ENCODE measurements at places on chromosomes 3 and 15.

GRCh38 chr3:112670824-112671223 lies 29.9 kb upstream of the CCDC80 start:
- DNase-seq: no peak

- no peak for DNase-seq
Measured at GRCh38 chr3:81326245-81326644, 435.2 kb downstream of the GBE1 start.

DNA sequence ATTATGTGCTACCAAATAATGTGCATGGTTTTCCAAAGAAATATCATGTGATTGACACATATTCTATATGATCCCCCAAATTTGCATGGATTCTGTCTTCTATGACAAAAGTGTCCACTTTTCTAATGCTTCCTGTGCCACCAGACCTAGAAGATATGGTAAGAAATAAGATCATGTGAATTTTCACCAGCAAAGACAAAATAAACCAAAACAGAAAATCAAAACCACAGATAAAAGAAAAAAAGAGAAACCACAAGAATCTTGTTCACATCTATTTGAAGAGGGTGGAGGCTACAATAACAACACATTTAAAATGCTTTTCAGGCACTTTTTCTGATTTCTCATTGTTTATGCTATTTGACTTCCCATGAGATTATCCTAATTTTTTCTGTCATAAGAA lies 303.4 kb downstream of the DIPK2A start:
- no peak for DNase-seq

GRCh38 chr15:80476036-80476435 lies 71.9 kb downstream of the ARNT2 start:
- DNase-seq: no peak

DNA sequence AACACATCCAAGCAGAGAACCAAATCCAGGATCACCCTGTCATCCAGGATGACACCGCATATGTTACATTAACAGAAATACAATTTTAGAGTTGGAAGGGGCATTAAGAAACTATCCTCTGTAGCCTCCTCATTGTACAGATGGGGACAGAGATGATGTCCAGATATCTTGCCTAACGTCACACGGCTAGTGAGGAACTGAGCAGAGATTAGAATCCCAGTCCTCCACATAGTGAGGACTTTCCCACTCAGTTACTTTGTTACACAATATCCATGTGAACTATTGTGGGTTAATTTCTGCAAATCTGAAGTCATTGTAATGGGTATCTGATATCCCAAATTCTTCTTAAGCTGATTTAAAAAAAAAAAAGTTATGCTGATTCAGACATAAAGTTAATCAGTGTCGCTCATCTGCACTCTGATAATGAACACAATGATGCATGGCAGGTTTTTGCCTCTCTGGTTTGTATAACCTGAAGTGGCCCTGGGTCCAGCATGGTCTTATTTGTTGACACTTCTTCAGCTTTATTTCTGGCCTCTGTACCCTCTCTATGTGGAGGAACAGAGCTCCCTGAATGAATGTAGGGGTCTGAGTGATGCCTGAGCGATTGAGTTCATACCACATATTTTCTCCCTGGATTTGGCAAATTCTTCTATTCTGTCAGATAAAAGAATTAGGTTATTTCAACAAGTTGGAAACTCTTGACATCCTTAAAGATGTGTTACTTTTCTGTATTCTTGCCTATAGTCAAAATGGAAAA lies 76.0 kb upstream of the LIMD1 start:
- DNase-seq: no peak

DNA sequence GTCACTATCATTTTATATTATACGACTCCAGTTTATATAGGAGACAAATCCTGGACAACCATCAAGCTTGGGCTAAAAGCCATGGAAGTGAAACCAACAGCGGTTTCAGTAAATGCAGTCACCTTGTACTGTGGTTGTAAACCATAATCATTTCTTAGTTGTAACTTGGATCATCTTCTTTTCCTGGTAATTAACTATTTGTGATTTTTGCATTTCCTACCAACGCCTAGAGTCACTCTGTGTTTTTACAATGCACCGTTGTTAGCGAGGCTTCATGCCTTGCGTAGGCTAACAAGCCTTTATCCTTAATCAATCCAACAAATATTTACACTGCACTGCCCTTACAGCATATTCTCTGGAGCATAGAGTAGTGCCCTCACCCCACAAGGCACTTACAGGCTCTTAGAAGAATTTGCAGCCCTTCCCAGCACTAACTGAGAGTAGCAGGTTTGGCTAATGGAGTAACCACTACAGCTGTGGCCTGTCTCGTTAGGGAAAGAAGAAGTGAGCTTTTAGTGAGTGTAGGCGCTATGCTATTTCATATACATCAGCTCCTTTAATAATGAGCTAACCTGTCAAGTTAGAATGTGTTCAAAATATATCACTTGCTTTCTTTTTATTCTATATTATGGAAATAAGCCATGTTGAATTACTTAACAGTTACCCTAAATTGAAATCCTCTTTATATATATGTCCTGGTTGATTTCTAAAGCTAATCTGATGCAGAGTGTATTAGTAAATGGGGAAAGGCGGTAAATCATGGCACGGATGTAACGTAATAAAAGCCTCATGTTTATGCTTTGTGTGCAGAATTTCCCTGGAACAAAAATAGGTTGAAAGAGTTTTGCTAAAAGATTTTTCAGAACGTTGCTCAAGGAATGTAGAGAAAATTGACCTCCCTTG lies 62.8 kb downstream of the ABHD2 start:
- DNase-seq: no peak

DNA sequence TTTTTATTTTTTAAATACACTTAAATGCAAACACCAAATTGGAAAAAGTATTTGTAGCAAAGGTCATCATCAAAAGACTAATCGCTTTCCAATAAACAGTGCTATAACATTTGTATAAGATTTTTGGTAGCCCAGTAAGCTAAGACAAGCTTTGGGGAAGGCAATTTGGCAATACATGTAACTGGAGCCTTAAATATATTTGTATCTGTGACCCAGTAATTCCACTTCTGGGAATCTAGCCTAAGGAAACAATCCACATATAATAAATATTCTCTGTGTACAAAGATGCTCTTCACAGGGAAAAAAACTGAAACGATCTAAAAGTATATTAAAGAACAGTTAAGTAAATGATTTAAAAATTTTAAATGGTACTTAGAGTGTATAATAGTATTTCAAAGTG lies 65.5 kb upstream of the TJP1 start:
- DNase-seq: no peak

- DNase-seq: peak; percentile 21
Measured at GRCh38 chr15:64686130-64686735, 89.2 kb downstream of the RBPMS2 start.

GRCh38 chr15:90579213-90579612 lies 49.5 kb downstream of the CRTC3 start:
- no peak for DNase-seq

GRCh38 chr3:27311400-27311799 lies 57.8 kb downstream of the NEK10 start:
- DNase-seq: no peak

GRCh38 chr3:147737376-147737775 lies 328.2 kb downstream of the ZIC1 start:
- DNase-seq: no peak

- DNase-seq: no peak
Measured at GRCh38 chr3:37479981-37480380, 305.6 kb upstream of the LRRFIP2 start.

DNA sequence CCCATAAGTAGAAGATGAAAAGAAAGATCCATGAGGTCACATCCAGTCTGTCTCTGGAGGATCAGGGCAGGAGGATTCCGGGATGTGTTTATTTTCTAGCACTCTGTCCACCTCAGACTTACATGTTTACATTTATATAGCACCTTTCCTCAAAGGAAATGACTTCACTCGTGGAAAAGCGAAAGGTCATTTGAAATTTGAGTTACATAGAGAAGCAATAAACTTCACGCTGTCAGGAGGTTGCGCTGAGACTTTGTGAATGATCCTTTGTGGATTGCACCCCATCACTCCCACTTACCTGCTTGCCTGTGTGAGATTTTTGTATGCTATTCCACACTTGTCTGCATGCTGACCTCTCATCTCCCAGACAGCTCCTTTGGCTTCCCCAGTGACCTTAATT lies 540.5 kb downstream of the AGBL1 start:
- no peak for DNase-seq

GRCh38 chr3:27669591-27669990 lies 52.5 kb downstream of the EOMES start:
- DNase-seq: no peak

GRCh38 chr15:82931221-82931620 lies 21.3 kb downstream of the HOMER2 start:
- DNase-seq: no peak

DNA sequence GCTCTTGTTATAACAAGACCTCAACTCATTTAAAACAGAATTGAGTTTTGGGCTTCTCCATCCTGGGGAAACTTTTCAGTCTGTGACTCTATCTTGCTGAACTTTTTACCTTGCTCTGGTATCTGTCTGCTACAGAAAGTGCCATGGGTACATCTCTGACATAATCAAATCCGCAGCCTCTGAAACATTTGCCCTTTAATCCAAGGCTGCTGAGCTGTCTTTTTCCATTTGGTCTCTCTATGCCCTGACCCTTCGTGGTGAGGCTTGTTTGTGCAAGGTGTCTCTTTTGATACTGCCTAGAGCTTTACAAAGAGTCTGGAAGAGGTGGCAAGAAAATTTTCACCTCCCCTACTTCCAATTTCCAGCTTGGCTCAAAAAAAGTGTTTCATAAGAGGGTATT lies 11.3 kb downstream of the TMEM108 start:
- DNase-seq: no peak

- DNase-seq: no peak
Measured at GRCh38 chr3:105801397-105801796, 67.4 kb downstream of the CBLB start.

- no peak for DNase-seq
Measured at GRCh38 chr3:19267040-19267439, 118.7 kb downstream of the KCNH8 start.

Data from stimulated activated CD4-positive, alpha-beta T cell treated with anti-CD3 and anti-CD28 coated beads, Interleukin-2, amount 100 ng/mL, for 4 hours (primary cell).